ENCODE measurements at places on chromosomes 13 and 19.

DNA sequence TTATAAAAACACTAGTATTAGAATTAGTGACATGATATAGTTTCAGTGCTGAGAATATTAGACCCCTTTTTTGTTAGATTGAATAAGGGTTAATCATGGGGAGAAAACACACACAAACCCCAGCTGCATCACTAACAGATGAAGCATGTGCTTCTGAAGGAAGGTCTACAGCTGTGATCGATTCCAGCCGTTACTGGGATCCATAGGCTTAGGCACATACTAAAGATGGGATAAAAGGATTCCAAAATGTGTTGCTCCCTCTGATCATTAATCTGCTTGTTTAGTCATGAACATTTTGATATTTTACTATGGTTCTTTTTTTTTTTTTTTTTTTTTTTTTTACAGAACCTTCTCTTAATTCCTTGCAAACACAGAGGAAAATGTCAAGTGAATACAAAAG lies 1591.3 kb downstream of the EFNB2 start:
- DNase-seq, result no peak

GRCh38 chr13:71039440-71039839 lies 827.6 kb downstream of the DACH1 start:
- DNase-seq, result no peak

DNA sequence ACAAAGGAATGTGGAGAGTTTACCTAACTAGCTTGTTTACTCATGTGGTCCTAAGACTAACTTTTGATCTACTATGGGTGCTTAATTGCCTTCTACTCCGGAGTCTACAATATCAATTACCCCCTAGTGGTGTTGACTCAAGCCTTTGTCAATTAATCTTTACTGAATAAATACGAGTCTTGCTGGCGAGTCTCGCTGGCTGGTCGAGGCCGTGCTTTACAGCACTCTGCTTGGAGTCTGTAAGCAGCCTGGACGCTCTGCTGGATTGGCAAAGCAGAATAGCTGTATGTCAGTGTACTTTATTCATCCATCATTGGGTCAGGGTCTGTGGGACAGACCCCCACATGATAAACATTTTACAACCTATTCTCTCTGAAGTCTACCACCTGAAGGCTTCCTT lies 9.9 kb upstream of the SPART start:
- DNase-seq, result no peak

- DNase-seq, result no peak
Observed at GRCh38 chr19:13790354-13790753, 4.9 kb upstream of the ZSWIM4 start.

- DNase-seq, result no peak
Observed at GRCh38 chr13:27043013-27043412, 128.6 kb downstream of the USP12 start.

- no peak for DNase-seq
Observed at GRCh38 chr13:21639561-21639960, 31.3 kb upstream of the FGF9 start.

GRCh38 chr19:18304208-18304457 lies 18.7 kb downstream of the LSM4 start:
- no peak for DNase-seq

GRCh38 chr19:52296400-52296772 lies 583 bp upstream of the ZNF480 start:
- no peak for DNase-seq

DNA sequence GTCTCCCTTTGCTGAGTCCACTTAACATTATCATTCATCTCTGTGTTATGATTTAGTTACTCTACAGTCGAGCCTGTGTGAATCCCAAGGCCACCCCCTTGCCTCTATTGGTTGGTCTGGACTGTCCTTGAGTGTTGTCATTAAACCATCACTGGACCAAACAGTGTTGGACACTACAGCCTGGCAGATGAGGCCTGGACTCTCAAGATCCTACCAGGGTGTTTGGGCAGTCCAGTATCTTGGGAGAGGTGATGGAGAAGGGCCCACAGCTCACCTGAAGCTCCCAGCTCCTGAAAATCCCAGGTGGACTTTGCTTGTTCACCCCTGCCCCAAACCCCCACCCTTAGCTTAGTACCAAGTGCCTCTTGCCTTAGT lies 3.8 kb downstream of the CHMP2A start:
- DNase-seq, result no peak
